ENCODE measurements at places on chromosomes 2 and 18.

- DNase-seq = no peak
These were observed 865.5 kb downstream of the DSC3 start for GRCh38 chr18:30177056-30177455.

- DNase-seq = no peak
These were observed 16.1 kb downstream of the TGIF1 start for GRCh38 chr18:3466045-3466444.

GRCh38 chr2:178420463-178420999 is 30.4 kb downstream of the PRKRA start:
- no peak for DNase-seq

- DNase-seq = no peak
These were observed 263.2 kb downstream of the LTBP1 start for GRCh38 chr2:33209976-33210375.

- peak; percentile 36 for DNase-seq
These were observed at the start of gene KRTCAP3 for GRCh38 chr2:27441958-27442919. TSS of gene KRTCAP3 (plus strand) at chr2:27442381. CDS start at chr2:27442413, 32 bp downstream.

DNA sequence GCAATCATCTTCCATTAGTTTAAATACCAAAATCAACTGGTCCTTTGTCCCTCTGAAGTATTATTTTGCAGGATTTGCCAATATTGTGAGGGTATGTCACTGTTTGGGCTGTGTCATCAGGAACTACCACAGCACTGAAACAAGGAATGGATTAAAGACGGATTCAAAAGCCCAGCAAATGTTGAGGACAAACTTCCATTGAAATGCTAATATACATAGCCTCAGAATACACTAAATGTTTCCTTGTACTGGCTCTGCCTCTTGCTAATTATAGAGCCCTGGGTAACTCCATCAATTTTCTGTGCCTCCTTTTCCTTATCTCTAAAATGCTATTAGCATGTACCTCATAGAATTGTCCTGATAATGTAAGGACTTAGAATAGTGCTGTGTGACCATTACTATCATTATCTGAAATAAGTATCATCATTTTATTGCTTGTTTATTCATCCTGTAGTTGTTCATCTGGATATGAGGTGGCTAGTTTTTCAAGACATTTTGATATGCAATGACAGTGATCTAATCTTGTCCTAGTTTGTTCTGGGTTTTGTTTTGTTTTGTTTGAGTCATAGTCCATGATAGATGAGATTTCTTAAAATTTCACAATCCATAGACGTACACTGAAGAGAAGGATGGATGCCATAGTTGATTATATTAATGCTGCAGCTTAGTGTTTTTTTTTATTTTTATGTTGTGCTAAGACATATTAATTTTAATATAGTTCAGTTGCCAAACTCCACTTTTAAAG is 333.4 kb upstream of the KCNH7 start:
- DNase-seq = no peak

DNA sequence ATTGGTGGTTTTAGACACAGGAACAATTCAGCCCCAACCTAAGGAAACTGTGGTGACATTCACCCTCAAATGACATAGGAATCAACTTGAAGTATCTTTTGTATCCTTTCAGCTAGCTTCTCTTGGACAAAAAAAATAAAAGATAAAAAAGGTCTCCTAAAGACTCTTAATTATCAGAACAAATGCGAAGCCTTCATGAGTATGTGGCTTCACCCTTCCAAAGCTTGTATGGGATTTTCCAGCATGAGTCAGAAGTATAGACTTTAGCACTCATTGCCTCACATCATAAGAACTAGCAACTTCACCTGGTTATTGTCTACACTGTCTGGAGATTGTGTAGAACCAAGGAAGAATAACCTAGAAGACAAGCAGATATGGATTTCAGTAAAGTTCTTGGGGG is 135.4 kb downstream of the LAMA3 start:
- DNase-seq = no peak

GRCh38 chr2:501130-501529 is 176.1 kb downstream of the TMEM18 start:
- DNase-seq = no peak

DNA sequence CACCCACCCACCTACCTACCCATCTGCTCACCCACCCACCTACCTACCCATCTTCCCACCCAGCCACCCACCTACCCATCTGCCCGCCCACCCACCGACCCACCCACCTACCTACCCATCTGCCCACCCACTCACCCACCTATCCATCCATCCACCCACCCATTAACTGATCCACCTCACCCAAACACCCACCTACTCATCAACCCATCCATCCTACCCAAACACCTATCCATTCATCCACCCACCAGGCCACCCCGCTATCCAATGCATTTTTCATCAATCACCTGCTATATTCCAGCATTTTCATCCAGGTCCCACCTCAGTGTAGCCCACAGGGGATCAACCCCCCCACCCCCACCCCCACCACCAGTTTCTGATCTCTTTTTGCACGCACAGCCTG is 121.8 kb downstream of the GLI2 start:
- no peak for DNase-seq

- no peak for DNase-seq
These were observed 72.1 kb downstream of the CAMKMT start for GRCh38 chr2:44433895-44434294.

DNA sequence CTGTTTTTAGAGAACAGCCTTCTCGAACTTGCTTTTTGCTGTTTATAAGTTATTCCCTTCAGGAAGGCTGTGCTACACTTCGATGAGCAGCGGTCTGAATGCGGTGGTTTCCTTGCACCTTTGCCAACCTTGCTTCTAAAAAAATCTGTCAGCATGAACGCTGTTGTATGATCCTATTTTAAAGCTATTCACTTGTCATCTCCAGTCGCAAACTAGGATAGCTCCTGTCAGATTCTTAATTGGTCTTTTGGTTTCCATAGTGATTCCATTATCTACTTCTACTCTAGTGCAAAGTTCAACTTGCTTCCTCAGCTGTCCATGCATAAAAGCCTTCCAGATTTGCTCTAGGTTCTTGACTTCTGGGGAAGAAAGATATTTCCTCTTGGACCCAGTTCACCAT is 76.3 kb upstream of the GALNT3 start:
- DNase-seq = no peak

DNA sequence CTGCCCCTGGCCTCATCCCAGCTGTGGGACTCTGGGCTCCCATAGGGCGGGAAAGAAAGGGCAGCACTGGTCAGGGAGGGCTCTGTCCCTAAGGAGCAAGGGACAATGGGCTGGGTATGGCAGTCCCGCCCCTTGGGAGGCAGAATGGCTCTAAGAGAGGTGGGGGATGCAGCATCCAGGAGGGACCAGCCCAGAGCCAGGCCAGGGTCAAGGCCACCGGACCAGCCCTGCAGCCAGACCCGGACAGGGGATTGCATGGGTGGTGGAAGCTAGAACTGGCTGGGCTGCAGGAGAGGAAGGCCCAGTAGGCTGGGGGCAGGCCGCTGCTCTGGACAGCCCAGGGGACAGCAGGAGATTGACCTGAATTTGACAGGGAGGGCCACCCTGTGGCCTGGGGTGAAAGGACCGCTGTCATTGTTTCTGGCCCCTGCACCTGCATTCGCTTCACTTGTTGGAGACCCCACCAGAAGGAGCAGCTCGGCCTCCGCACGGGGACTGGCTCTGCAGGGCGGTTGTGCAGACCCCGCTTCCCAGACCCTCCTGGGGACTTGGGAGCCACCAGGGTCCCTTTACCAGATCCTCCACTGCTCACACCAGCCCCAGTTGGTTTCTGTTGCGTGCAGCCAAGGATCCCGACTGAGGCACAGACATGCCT is 14.6 kb downstream of the RAMP1 start:
- DNase-seq = no peak

GRCh38 chr18:26819046-26819445 is 46.5 kb downstream of the AQP4 start:
- DNase-seq = no peak

GRCh38 chr2:144825331-144826020 is 305.6 kb upstream of the ZEB2 start:
- DNase-seq = no peak

DNA sequence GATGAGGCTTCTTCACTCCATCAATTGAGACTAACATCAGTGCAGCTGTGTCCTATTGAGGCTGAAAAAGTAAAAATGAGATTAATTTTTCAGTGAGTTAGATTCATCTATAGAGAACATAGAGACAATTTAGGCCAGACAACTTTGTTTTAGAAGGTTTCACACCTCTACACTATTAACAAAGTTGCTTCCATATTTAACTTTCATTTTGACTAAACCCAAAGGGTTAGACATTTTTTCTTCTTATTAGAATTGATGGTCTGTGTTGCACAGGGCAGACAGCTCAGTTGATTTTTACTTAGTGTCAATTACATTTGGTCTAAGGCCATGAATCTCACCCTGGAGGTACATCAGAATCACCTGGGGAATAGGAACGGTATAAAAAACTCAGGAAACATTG is 130.2 kb upstream of the NXPH2 start:
- DNase-seq = no peak

DNA sequence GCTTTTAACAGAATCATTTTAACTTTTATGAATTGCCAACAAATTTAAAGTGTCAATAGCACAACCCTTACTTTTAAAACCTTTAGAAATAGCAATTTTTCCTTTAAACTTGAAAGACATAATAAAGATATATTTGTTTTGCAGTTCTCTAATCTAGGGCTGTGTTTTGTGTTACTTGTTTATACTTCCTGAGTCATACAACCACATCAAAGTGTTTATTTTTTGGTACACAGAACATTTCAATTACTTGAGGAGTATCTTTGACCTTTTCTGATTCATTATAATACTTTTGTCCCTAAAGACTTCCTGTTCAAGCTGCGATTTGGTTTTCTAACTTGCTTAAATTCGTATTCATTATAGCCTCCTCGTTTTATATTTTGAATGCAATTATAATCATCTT is 21.8 kb downstream of the TYW5 start:
- DNase-seq = no peak

- no peak for DNase-seq
These were observed 41.5 kb upstream of the ERBB4 start for GRCh38 chr2:212580117-212580516.

DNA sequence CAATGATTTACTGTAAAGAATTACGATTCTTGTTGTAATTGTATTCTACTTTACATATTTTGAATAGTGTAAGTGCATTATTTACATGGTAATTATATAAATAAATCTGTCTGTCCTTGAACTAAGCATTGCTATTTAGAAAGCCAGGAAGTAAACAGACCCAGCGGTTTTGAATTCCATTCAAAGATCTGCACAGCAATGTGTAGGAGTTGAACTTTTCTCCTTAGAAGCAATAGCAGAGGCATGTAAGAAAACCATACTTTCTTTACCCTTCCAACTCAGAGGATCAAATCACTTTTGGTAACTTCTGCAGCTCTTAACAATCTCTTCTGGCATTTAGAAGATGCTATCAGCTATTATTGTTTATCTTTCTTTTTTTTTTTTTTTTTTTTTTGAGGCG is 109.2 kb upstream of the VRK2 start:
- no peak for DNase-seq

DNA sequence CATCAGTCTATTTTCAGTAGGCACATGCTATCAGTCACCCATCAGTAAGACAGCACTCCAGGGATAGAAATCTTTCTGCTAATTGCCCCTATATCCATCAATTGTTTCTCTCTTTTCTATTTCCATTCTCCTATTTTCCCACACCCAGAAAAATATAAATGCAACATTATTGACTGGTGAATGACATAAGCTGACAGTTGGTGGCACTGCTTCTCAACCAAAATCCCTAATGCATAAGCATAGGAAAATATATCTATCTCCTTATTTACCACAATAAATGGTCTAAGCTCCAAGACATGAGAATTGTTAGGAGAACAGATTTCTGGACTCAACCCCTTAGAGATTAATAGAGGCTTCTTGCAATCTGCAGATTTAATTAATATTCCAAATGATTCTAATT is 64.0 kb upstream of the REG3A start:
- DNase-seq = no peak

GRCh38 chr2:218000136-218000535 is 2.7 kb downstream of the TNS1 start:
- DNase-seq = no peak

- DNase-seq = no peak
These were observed 992.2 kb upstream of the PIK3C3 start for GRCh38 chr18:40962784-40963183.

- DNase-seq = no peak
These were observed 120.1 kb upstream of the REV1 start for GRCh38 chr2:99609851-99610381.

DNA sequence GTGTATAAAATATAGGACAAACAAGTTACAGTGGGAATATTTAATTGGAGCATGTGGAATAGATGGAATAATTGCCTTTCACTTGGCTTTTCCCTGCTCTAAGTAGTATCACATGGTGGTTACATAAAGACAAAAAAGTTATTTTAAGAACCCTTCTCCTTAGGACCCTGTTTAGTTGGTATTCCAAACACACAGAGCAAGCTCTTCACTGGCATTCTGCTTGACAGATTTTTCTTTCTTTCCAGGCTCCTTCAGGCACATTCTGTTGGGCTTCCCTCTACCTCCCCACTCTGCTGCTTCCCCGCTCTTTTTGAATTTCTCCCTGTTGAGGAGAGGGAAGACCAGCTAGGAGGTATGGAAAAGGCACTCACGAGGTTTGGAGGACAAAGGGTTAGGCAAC is 29.0 kb upstream of the DARS1 start:
- no peak for DNase-seq

DNA sequence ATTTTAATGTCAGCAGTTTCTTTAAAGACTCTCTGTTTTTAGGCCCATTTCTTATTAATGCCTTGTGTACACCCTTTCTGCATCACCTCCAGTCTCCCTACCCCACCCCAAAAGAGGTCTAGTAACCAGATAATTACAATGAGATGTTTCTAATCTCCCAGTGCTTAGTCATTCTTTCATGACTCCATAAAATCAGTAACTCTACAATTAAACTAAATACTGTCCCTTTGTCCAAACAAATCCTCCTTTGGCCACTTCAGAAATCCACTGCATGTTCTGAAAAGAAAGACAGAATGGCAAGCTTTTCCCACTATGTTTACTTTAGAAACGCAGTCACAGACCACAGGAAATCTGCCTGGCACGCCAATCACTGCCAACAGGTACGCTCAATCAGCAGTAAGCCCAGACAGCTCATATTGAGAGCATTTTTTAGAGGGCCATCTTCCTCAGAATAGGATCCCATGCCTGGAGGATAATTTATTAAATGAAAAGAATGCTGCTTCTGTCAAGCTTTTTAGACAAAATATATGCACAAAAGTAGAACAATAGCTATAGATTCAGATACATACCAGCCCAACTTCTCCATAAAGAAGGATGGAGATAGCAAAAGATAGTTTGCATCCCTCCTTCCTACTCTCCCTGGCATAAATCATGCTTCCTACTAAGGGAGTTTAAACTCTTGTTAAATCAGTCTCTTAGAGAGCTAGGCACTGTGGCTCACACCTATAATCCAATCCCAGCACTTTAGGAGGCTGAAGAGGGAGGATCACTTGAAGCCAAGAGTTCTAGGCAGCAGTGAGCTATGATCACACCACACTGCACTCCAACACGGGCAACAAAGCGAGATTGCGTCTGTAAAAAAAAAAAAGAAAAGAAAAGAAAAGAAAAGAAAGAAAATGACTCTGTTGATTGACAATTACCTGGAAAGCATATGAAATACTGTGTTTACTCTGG is 14.6 kb downstream of the CLASP1 start:
- peak; percentile 41 for DNase-seq

Measured in stimulated activated CD8-positive, alpha-beta memory T cell treated with anti-CD3 and anti-CD28 coated beads, Interleukin-4, amount 100 ng/mL, for 48 hours (primary cell).